ENCODE measurements at places on chromosomes 16 and 17. TPM values are rescaled to one million over a fixed set of nuclear protein-coding genes. Genes with fewer than 3 reads are reported as not detected.

KCNH4 gene
- total RNA-seq, result 1.5 TPM

SALL1 gene
- total RNA-seq, result not detected

DNA sequence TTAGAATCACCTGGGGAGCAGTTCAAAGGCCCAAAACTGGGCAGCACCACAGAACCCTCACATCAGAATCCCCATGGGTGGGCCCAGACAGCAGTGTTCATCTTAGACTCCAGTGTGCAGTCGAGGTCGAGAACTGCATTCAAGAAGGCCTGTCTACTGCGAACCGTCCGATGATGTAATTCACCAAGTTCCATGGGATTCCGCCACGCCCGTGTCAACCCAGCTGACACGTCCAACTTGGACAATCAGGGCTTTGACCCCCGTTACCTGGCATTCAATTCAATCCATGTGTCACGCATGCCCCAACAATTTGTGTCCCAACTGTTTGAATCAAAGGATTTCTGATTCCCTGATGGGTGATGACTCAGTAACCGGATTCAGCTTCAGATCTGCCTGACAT, 9.2 kb downstream of the HSBP1 start:
- no peak for DNase-seq

DNA sequence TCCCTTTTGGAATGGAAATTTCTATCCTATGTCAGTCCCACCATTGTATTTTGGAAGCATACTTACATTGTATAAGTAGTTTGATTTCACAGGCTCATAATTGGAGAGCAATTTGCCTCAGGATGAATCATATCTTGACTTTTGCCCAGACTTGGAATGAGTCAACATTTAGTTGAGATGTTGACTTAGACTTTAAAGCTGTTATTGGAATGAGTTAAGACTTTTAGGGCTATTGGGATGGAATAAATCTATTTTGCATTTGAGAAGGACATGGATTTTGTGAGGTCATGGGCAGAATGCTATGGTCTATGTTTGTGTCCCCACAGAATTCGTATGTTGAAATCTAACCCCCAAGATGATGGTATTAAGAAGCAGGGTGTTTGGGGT, 12.2 kb upstream of the ZNF594 start:
- DNase-seq, result peak; percentile 70

TEX14 gene
- not detected for total RNA-seq

DNA sequence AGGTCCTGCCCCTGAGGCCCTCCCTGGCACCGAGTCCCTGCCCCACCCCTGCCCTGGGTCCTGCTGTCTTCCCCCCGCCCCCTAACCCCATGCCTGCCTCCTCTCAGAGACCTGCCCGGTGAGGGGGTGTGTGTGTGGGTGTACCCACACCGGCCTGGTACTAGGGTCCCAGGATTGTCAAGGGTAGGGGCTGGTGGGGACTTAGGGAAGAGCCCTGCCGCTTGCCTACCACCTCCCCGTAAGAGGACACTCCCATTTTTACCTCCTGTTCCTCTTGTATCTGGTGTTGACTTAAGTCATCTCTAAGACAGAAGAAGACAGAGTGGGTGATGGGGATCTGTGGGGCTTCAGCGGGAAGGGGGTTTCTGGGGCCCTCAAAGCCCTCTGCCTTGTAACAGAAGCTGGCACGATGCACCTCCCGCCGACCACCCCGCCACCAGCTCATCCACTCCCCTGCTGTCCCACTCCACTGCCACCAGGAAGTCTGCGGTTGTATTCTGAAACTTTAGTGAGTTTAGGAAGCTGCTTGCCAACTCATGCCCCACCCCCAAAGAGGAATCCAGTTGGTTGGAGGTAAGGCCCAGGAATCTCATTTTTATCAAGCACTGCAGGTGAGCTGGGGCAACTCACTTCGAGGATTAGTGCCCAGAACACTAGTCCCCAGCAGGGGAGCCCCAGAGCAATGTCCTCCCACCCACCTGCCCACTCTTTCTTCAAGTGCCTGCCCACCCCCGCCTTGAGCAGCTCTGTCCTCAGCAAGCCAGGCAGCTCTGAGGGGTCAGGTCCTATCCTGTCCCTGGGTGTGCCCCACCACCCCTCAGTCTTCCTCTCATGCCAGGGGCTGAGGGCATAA, 5.6 kb downstream of the SPATA32 start:
- DNase-seq, result no peak

GRCh38 chr16:67656344-67657016, 3.6 kb downstream of the ACD start:
- no peak for DNase-seq

GRCh38 chr16:53816211-53816836, 112.4 kb downstream of the FTO start:
- no peak for DNase-seq

GRCh38 chr17:30780343-30780742, 44.1 kb downstream of the CRLF3 start:
- no peak for DNase-seq

KRT25 gene
- not detected for total RNA-seq

GRCh38 chr16:17470908-17471718, at the start of gene XYLT1:
TSS of gene XYLT1 (minus strand) at chr16:17470960. CDS start at chr16:17470796, 164 bp downstream.
- no peak for DNase-seq

DNA sequence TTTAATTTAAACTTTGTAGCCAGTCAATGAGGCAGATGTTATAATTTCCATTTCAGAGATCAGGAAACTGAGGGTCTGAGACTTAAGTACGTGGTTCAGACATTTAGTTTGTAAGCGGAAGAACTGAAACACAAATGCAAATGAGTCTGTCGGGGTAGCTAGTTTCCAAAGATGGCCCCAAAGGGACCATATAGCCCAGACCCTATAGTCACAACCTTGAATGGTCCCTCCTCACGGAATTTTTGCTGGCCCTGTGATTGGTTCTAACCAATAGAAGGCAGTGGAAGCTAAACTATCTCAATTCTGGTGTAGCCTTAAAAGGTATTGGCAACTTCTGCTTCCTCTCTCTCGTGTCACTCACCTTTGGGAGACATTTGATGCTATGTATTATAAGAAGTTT, 7.5 kb upstream of the BCO1 start:
- no peak for DNase-seq

MT1B gene
- total RNA-seq, result not detected

GRCh38 chr17:57585341-57586195, 159.5 kb downstream of the CCDC182 start:
- DNase-seq, result no peak

- no peak for DNase-seq
Measured at GRCh38 chr17:79192503-79193351, 118.1 kb downstream of the ENGASE start.

PPP1R27 gene
- total RNA-seq, result not detected

DNA sequence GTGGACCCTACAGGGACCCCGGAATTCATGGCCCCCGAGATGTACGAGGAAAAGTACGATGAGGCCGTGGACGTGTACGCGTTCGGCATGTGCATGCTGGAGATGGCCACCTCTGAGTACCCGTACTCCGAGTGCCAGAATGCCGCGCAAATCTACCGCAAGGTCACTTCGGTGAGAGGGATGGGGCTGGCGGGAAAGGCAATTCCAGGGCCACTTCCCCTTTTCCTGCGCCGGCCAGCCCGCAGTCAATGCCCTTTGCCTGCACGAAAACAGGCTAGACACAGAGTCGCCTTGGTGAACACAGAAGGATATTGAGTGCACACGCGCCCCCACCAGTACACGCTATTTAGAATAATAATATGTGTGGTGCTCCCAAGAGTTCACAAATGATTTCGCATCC, 4.0 kb downstream of the WNK4 start:
- DNase-seq, result no peak
